ENCODE measurements at places on chromosomes 1 and 21. TPM values are rescaled to one million over a fixed set of nuclear protein-coding genes. Genes with fewer than 3 reads are reported as not detected.

DNA sequence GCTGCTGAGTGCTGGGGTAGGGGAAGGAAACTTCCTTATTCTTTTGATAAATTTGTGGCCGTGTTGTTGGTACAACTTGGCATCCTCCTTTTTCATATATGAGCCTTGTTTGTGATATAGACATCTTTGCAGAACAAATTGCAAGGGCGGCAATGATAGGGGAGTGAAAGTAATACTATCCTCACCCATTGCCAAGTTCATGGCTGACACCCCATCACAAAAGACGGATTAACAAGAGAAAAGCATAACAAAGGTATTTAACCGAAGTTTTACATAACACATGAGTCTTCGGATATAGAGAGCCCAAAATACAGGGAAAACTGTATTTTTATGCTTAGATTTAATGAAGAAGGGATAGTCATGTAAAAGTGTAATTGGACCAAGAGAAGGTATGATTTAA lies 86.3 kb upstream of the TMPRSS2 start:
- DNase-seq, result no peak

GRCh38 chr1:170377896-170378634 lies 153.9 kb upstream of the GORAB start:
- DNase-seq, result peak; percentile 6

GRCh38 chr1:151990856-151991198 lies 2.8 kb downstream of the S100A10 start:
- DNase-seq, result peak; percentile 79

Gene TRIM58
- 2.2 TPM for total RNA-seq

DNA sequence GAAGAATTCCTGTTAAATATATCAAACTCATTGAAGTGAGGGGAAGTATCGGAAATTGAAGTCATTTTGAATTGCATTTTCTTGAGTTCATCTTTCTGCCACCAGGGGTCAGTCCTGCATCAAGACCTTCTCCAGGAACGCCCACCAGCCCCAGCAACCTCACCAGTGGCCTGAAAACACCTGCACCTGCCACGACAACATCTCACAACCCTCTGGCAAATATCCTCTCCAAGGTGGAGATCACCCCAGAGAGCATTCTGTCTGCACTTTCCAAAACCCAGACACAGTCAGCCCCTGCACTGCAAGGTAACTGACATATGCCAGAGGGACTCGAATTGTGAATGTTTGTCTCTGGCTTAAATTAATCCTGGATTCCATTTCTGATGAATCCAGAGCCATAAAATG lies 22.8 kb upstream of the TARS2 start:
- DNase-seq, result peak; percentile 35

GRCh38 chr1:30191154-30191702 lies 532.2 kb downstream of the MATN1 start:
- peak; percentile 87 for DNase-seq

DNA sequence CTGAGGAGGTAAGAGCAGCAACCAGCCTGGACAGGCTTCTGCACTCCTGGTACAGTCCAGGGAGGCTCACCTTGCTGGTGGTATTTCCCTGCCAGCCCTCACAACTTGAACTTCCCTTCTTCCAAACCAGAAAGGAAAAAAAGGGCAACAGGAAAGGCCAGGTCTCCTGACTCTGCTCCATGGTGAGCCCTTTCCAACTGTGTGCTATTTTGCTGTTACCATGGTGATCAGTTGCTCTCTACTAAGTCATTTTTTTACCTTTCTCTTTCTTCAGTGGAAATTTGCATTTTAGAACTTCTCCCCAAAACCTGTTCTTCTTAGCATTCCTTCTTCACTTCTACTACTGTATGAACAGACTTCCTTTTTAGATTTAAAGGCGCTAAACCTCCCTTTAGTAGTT lies 164.3 kb downstream of the GRIK1 start:
- DNase-seq, result no peak

DNA sequence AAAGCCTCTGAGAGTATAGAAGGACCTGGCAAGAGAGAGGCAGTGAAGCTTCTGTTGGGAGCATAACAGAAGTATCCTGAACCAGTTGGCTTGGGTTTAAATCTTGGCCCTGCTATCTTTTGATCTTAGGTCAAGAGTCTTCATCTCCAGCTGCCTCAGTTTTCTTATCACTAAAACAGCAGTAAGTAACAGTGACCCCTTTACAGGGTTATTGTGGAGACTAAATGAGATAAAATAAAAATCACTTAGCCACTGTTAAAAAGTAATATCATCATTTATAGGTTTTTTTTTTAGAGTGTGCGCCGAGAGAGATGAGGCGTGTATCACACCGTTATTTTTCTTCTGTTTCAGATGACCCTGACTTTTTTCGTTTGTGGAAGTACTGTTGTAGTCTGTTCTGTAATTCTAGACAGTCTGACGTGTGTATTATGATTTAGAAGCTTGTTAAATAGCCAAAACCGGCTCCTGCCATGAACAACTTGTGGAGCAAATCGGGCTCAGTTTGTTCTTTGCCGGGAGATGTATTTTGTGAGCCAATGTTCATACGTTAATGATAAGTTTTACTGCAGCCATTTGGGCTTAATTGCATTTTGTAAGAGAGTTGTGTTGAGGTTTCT lies 1.1 kb downstream of the THRAP3 start:
- DNase-seq, result no peak

GRCh38 chr1:178869119-178869697 lies 1.7 kb downstream of the ANGPTL1 start:
- peak; percentile 22 for DNase-seq

GRCh38 chr1:214372092-214372491 lies 91.1 kb downstream of the SMYD2 start:
- DNase-seq, result no peak

Gene SPRR5
- not detected for total RNA-seq

Gene MYOC
- total RNA-seq, result not detected

All from RPMI7951 (cell line).